ENCODE measurements at places on chromosomes 7 and 10. TPM values are rescaled to one million over a fixed set of nuclear protein-coding genes. Genes with fewer than 3 reads are reported as not detected.

- H3K27ac ChIP-seq, result no peak overlapping the region
- H3K27me3 ChIP-seq, result no peaks in the 10 kb centered on the region
- H3K4me1 ChIP-seq, result no peaks in the 10 kb centered on the region
- DNase-seq, result no peak
- H3K36me3 ChIP-seq, result peaks cover 6% of the 10 kb centered on the region
- H3K4me3 ChIP-seq, result no peak overlapping the region
These were observed 47.3 kb upstream of the BPGM start for GRCh38 chr7:134599371-134599770.

DNA sequence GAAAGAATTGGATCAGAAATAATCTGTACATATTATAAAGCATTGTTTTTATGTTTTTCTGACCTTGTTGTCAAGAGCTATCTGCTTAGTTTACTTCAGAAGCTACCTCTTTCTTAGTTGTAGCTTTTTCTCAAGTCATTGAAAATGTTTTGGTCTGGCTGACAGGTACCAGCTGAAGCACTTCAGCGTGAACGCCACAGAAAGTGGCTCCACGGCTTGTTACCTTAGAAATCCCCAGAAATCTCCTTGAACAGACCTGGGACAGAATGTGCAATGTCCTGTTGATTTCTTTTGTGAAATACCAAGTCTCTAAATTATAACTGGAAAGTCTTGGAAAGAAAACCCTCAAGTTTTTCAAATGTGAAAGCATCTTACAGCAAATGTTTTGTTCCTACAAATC, 96.8 kb downstream of the ZMYND11 start:
- no peaks in the 10 kb centered on the region for H3K36me3 ChIP-seq
- no peaks in the 10 kb centered on the region for H3K27me3 ChIP-seq
- no peak overlapping the region for H3K4me3 ChIP-seq
- no peak for DNase-seq
- H3K27ac ChIP-seq, result no peak overlapping the region

AKR1C8 gene
- not detected for total RNA-seq

- no peak for DNase-seq
- no peaks in the 10 kb centered on the region for H3K27me3 ChIP-seq
- H3K36me3 ChIP-seq, result no peaks in the 10 kb centered on the region
- no peak overlapping the region for H3K4me3 ChIP-seq
- H3K4me1 ChIP-seq, result peaks cover 8% of the 10 kb centered on the region
These were observed 642.6 kb upstream of the AUTS2 start for GRCh38 chr7:68955656-68956055.

DNA sequence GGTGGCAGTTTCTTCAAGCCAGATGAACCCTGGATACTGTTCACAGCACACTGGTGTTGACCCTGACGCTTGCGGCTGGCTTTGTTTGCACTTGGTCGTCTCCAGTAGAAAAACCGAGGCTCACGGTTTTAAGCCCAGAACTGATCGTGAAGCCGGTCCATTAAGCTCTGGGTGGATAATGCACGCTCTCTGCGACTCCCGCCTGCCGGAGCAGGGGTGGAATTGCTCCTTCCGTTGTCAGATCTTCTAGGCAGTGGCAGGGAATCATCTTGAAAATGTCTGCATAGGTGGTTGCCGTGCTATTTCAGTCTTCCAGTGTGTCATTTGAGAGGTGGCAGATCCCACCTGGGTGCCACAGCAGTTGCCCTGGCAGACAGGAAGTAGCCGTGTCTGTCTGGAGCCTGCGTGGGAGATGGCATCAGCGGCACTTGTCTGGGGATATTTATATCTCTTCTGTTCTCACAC, 35.9 kb upstream of the AP5Z1 start:
- peaks cover 6% of the 10 kb centered on the region for H3K36me3 ChIP-seq
- no peak overlapping the region for H3K4me3 ChIP-seq
- peaks cover 27% of the 10 kb centered on the region for H3K4me1 ChIP-seq
- no peak overlapping the region for H3K27ac ChIP-seq
- no peak for DNase-seq

NPFFR1 gene
- total RNA-seq, result 0.05 TPM

GRCh38 chr7:51034521-51035264, 252.0 kb upstream of the GRB10 start:
- H3K4me3 ChIP-seq, result no peak overlapping the region
- H3K4me1 ChIP-seq, result peaks cover 19% of the 10 kb centered on the region
- no peaks in the 10 kb centered on the region for H3K27me3 ChIP-seq
- peaks cover 6% of the 10 kb centered on the region for H3K36me3 ChIP-seq
- peak overlapping the region; percentile 77 for H3K27ac ChIP-seq

DNA sequence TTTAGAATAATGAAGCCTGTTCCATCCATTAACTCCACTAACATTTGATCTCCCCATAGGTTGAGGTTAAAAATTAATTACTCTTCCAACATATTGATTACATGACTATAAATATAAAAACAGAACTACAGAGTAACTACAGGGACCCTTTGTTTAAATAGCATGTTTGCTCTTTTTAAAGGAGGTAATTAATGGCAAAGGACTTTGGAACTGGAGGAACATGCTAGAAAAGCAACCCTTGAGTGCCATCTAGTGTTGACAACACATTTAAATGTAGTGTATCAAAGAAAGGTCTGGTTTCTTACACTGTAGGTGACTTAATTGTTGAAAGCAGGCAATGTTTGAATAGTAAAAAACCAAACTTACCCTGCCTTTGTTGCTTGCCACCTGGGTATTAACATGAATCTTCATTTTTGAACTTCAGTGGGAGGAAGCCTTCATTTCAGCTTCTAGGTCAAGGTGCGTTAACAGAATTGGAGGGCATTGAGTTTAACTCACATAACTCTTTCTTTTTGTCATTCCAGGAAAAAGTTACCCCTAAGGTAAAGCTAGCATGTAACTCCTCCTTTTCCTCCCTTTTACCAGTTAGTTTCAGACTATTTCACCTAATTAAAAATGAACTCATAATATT, 52.6 kb upstream of the CAPZA2 start:
- H3K27me3 ChIP-seq, result no peaks in the 10 kb centered on the region
- no peak overlapping the region for H3K27ac ChIP-seq
- no peak for DNase-seq
- H3K36me3 ChIP-seq, result no peaks in the 10 kb centered on the region

DNA sequence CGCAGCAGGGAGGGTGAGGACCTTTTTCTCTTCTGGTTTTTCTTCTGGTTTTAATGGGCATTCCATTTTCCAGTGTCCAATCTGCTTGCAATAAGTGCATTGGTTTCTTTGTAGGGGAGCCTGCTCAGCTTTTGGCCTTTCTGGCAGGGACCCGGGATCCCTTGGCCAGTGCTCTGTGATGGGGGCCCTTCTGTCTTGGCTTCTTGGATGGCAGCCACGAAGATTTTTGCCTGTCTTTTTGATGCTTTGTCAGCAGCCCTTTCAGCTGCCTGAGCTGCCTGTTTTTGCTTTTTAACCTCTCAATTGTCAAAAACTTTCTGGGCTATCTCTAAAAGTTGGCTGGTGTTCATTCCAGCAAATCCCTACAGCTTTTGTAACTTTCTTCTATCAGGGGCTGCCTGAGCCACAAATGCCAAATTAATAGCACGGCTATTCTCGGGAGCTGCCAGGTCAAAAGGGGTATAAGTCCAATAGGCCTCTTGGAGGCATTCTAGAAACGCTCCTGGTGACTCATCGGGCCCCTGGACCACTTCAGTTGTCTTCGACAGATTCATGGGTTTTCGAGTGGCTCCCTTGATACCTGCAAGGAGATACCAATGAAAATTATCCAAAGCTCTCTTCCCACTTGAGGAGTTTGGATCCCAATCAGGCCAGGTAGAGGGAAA, 179.9 kb upstream of the MBL2 start:
- peaks cover 2% of the 10 kb centered on the region for H3K27me3 ChIP-seq
- no peak for DNase-seq
- peaks cover 31% of the 10 kb centered on the region for H3K36me3 ChIP-seq

DNA sequence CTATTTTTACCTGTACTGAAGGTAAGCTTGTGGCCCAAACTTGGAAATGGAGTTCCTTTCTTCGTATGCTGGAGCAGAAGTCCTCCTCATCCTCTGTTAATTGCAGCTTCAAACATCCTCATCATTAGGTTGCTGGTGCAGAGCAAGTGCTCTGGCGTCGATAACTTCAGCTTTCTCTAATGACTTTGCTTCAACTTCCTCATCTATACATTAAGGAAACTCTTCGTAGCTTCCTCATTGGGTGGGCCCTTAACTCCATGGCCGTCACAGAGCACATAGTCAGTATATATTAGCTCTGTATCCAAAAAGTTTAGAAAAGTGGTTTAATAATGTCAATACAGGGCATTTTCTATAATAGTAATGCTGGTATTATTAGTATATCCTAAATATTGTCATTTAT, 447.7 kb downstream of the SUGCT start:
- H3K27ac ChIP-seq, result no peak overlapping the region
- no peaks in the 10 kb centered on the region for H3K27me3 ChIP-seq
- no peak overlapping the region for H3K4me3 ChIP-seq
- no peak for DNase-seq
- no peaks in the 10 kb centered on the region for H3K36me3 ChIP-seq

DNA sequence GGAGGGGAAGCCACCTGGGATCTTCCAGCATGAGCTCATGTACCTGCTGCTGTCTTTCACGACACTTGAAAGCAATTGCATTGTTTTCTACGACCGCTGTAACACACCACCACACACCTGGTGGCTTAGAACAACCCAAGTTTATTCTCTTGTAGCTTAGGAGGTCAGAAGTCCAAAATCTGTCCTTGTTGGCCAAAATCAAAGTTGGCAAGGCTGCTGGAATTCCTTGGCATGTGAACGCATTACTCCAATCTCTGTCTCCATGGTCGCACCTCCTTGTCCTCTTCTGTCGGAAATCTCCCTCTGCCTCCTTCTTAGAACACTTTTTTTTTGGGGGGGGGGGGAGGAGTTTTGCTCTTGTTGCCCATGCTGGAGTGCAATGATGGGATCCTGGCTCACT, 305.7 kb downstream of the BAMBI start:
- H3K36me3 ChIP-seq, result no peaks in the 10 kb centered on the region
- no peaks in the 10 kb centered on the region for H3K27me3 ChIP-seq
- H3K27ac ChIP-seq, result no peak overlapping the region
- no peak overlapping the region for H3K4me3 ChIP-seq
- H3K4me1 ChIP-seq, result peaks cover 9% of the 10 kb centered on the region

- DNase-seq, result no peak
- H3K4me3 ChIP-seq, result no peak overlapping the region
- H3K4me1 ChIP-seq, result peaks cover 24% of the 10 kb centered on the region
- H3K27ac ChIP-seq, result no peak overlapping the region
These were observed 336.6 kb upstream of the KIAA1217 start for GRCh38 chr10:23872290-23872689.

- H3K4me1 ChIP-seq, result peaks cover 3% of the 10 kb centered on the region
- H3K4me3 ChIP-seq, result no peak overlapping the region
- H3K27ac ChIP-seq, result 0 out of 2 replicates have a peak overlapping the region, but pooled peaks have one; percentile 51
- H3K36me3 ChIP-seq, result no peaks in the 10 kb centered on the region
- H3K27me3 ChIP-seq, result no peaks in the 10 kb centered on the region
- DNase-seq, result peak; percentile 66
These were observed 147.1 kb upstream of the GHITM start for GRCh38 chr10:83991986-83992753.

MORN4 gene
- total RNA-seq, result 21.8 TPM
